ENCODE measurements at places on chromosomes 13 and 19.
A peak's percentile ranks its signal among the peaks of the same experiment; 100 is the strongest.

DNA sequence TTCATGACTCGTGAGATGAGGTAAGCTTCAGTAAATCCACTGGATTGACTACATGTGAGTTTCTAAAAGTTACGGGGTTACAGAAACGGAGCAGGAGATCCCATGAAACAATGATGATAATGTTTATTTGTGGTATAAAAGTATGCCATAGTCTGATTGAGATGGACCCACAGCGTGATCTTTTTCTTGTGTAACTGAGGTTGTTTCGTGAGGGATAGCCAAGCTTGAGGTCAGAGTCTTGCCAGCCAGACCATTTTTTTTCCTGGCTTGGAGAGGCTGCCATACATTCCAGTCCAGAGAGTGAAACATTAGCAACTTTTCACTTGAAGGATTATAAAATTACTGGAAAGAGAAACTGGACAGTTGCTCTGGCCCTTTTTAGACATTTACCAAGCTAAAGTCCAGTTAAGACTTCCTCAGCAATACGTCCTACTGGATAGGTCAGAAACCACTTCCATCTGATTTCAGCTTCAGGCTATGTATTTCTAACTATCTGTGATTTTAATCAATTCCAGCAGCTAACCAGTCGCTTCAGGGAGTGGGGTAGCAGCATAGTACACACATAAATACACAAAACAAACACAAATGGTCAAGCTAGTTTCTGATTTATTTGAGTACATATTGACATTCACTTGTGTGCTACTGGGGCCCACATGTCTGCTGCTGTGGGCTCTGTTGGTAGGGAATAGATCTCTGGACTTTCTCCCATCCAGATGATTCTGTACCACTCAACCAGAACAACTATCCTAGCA lies 194.6 kb downstream of the POSTN start:
- DNase-seq: no peak

GRCh38 chr13:94162289-94162688 lies 317.2 kb downstream of the DCT start:
- DNase-seq: no peak

- no peak for DNase-seq
Observed at GRCh38 chr13:25453850-25454365, 82.1 kb downstream of the ATP8A2 start.

DNA sequence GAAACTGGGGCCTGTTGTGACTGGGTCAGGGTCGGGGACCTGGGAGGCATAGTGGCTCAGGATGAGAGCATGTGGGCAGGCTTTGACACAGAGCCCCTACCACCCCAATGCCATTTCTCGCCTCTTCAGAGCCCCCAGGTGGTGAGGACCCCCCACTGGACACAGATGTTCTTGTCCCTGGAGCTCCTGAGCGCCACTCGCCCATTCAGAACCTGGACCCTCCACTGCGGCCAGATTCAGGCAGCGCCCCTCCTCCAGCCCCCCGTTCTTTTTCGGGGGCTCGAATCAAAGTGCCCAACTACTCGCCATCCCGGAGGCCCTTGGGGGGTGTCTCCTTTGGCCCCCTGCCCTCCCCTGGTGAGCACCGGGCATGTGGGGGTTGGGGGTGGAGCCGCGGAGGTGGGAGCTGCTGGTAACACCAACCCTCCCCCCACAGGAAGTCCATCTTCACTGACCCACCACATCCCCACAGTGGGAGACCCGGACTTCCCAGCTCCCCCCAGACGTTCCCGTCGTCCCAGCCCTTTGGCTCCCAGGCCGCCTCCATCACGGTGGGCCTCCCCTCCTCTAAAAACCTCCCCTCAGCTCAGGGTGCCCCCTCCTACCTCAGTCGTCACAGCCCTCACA lies 10.4 kb downstream of the IGFLR1 start:
- no peak for DNase-seq

DNA sequence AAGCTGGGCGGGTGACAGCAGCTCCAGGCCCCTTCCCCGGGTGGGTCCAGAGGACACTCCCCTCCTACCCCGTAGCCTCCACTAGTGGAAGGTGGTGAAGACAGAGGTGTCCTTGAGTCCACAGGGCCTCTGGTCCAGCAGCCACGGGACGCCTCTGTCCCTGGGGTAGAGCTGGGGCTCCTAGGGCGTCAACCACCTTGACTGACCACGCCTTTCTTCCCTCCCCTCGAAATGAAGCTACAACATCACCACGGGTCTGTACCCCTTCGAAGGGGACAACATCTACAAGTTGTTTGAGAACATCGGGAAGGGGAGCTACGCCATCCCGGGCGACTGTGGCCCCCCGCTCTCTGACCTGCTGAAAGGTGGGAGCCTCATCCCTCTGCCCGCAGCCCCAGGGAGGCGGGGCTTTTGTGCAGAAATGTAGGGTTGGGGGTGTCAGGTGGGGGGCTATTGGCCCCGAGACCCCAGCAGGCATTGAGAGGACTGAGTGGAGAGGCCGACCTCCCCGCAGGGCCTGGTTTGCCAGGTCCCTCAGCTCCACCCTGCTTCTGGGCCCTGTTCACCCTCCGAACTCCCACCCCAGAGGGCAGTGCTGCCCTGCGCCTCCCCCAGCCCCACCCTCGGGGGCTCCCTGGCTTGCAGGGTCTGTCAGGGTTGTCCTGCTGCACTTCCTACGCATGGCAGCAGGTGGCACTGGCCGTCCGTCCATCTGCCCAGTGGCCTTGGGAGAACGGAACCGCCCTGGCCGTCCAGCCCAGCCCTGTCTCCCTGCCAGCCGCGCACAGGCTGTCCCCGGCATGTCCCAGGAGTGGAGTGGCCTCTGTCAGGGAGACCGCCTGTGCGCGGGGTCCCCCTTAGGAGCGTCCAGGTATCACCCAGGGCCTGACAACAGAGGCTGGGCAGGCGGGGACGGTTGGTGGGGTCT lies 15.7 kb downstream of the STK11 start:
- no peak for DNase-seq

- DNase-seq: no peak
Observed at GRCh38 chr13:98576200-98576945, 534 bp downstream of the STK24 start.

GRCh38 chr19:2426611-2427428 lies 566 bp downstream of the TIMM13 start:
- DNase-seq: no peak

GRCh38 chr13:108408672-108409071 lies 139.2 kb downstream of the TNFSF13B start:
- no peak for DNase-seq

DNA sequence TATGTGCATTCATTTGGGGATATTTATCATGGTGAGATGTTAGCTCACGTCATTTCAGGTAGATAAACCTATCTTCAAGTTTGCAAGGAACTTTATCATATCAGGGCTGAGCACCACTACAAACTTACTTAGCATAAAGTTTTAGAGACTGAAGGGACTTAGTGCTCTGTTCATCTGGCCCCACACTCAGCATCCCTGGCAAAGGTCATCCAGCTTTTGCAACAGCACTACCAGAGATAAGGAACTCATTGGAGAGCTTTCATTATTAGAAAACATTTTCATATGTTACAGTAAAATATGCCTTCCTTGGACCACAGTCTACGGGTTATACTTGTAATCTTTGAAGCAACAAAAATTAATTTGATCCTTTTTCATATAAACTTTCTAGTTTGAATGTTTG lies 263.4 kb downstream of the POU4F1 start:
- no peak for DNase-seq

DNA sequence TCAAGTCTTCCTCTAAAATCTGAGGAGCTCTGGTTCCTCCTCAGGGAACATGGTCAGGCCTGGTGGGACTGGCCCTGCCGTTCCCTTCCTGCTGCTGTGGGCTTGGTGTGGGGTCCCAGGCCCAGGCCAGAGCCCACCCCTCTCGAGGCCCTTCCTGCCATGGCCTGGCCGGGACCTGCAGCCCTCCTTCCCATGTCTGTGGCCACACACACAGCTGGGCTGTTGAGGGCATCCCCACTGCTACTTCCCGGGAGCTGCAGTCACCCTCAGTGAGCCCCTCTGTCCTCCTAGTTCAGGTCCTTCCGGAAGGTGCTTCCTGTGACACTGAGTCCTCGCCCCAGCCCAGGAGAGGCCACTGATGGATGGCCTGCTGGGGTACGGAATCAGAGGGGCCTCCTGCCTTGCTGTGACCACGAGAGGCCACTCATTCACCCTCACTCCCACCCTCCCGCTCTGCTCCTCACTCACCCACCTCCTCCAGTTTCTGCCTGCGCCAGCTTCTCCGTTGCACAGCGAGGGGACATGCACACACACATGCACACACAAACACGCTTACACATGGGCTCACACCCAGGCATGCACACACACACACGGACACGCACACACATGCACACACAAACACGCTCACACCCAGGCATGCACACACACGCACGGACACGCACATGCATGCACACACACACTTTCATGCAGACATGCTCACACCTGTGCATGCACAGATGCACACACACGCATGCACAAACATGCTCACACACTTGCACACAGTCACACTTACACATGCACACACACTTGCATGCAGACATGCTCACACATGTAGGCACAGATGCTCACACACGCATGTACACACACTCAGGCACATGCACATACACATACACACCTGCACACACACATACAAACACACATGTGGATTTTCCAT lies 7.3 kb upstream of the MCF2L start:
- DNase-seq: no peak

GRCh38 chr13:25874907-25875306 lies 176.9 kb downstream of the SHISA2 start:
- no peak for DNase-seq

GRCh38 chr19:39968789-39969188 lies 2.2 kb upstream of the PSMC4 start:
- DNase-seq: no peak

- DNase-seq: no peak
Observed at GRCh38 chr13:25846222-25846984, 205.4 kb downstream of the SHISA2 start.

- DNase-seq: no peak
Observed at GRCh38 chr13:85031771-85032170, 767.4 kb downstream of the SLITRK6 start.

GRCh38 chr13:41971848-41972247 lies 10.9 kb upstream of the VWA8 start:
- DNase-seq: no peak

- DNase-seq: no peak
Observed at GRCh38 chr13:29520671-29521070, 74.8 kb downstream of the SLC7A1 start.

GRCh38 chr19:33804021-33804799 lies 7.5 kb downstream of the KCTD15 start:
- DNase-seq: no peak

GRCh38 chr19:45283443-45284033 lies 32.5 kb downstream of the MARK4 start:
- no peak for DNase-seq

- DNase-seq: no peak
Observed at GRCh38 chr13:101493541-101493940, 41.1 kb downstream of the ITGBL1 start.

DNA sequence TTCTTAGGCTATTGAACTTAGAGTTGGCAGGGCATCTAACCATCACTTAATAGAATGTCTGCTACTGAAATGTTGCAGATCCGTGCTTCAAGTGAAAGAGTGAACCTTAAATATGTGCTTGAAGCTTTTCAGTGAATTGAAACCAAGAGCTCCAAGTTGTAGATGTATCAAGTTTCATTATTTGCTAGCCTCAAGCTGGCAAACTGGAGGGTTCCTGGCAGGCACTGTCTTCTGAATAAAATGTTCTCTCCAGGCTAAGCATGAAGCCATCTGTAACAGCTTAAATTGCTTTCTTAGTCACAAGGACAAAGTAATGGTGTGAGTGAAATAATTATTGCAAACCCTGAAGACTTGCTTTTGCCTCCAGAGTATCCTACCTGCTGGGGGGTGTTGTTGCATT lies 415.0 kb upstream of the SPRY2 start:
- no peak for DNase-seq

DNA sequence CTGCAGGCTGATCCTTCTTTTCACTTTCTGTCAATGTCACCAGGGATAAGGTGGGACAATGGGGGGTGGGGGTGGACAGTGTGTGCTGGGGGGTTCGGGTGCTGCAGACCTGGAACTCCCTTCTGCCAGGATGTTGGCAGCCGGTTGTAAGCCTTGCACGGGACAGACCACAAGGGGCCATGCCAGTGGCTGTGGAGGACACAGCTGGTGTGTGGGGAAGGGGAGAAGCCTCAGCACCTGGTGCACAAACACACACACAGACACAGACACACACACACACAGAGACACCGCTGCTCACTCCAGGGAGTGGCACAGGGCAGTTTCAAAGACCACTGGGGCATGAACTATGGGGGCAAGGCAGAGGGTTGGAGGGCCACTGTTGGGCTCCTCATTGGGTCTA lies 3.6 kb downstream of the F2RL3 start:
- no peak for DNase-seq

- DNase-seq: no peak
Observed at GRCh38 chr13:38624822-38625221, 62.1 kb upstream of the FREM2 start.

GRCh38 chr19:5358173-5358800 lies 17.7 kb upstream of the PTPRS start:
- DNase-seq: peak; percentile 39

DNA sequence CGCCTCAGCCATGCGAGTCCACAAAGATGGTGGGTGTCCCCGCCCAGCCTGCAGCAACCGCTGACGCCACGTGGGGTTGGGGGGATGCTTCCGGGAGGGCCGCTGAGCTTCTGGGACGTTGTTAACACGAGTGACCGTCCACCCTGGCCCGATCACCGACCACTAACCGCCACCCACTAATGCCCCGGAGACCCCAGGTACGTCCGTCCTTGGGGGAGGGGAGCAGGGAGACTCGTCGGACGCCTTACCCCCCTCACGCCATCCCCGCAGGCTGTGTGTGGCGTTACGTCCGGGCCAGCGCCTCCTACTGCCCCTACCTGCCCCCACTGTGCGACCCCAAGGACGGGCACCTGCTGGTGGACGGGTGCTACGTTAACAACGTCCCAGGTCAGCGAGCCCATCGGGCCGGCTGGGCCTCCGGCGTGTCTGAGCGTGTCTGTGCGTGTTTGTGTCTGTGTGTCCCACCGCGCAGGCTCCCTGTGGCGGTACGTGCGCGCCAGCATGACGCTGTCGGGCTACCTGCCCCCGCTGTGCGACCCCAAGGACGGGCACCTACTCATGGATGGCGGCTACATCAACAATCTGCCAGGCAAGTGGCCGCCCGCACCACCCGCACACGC lies 21.3 kb downstream of the PNPLA6 start:
- DNase-seq: no peak

GRCh38 chr19:39832341-39833083 lies 1.4 kb downstream of the DYRK1B start:
- DNase-seq: no peak

- DNase-seq: no peak
Observed at GRCh38 chr19:4583961-4584669, 24.6 kb upstream of the SEMA6B start.

DNA sequence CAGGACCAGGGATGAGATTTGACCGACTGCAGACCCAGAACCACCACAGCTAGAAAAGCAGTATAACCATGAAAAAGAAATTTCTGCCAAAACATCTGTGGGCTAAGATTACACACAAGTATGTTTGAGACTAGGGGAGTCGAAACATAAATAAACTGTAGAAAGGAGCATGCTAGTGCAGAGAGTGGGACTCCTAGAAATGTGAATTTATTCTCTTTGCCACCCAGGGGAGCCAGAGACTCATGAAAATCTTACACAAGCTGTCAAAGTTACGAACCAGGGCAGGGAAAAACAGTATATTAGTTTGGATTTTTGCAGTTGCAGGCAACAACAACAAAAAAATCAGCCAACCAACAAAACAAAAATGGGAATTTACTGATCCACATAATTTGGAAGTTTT lies 12.3 kb upstream of the HSPH1 start:
- DNase-seq: no peak
